ENCODE measurements at places on chromosomes 7 and 10.

DNA sequence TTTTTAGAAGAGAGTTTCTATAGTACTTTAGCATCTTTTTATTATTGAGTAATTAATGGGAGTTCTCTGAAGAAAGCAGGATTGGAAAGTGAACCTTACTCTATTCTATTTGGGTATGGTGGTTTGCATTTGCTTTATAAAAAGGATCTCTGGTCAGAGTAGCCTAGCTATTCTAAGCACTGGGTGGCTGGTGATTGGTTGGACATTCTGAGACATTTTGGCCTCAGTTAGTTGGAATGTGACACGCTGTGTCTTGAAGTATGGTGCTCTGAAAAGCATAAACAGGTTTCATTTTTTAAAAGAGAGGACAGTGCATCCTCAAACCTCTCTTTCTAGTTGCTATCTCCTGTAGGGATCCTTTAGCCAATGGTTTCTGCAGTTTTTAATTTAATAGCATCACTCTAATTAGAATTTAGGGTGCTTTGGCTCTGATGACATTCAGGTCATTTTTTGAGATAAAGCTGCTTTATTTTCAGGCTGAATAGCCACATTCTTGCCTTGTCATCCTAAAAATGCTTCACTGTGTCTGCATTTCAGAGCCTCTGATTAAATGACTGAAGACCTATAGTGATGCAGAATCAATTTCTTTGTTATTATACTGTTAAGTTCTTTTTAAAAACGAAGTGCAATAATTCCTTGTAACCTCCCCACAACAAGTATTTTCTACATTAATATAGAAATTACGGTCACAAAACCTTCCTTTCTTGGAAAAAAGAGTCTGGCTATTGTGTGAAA, 20.6 kb downstream of the TMEM178B start:
- DNase-seq = no peak

DNA sequence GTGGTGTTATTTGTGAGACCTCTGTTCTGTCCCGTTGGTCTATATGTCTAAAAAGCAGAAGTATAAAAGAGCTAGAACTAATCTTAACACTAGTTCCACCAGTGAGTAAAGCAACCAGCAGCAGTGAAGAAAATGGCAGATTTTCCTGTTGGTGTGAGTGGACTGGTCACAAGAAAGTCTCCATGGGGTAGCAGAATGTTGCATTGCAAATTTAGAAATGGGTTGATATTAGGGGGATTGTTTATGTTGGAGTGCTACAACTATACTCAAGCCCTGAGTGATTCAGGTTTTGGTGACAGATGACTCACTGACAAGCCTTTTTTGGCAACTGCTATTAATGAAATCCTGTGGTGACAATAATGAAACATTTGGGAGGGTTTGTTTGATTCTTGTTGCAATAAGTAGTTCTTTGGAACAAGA, 5.6 kb downstream of the AVL9 start:
- no peak for DNase-seq

DNA sequence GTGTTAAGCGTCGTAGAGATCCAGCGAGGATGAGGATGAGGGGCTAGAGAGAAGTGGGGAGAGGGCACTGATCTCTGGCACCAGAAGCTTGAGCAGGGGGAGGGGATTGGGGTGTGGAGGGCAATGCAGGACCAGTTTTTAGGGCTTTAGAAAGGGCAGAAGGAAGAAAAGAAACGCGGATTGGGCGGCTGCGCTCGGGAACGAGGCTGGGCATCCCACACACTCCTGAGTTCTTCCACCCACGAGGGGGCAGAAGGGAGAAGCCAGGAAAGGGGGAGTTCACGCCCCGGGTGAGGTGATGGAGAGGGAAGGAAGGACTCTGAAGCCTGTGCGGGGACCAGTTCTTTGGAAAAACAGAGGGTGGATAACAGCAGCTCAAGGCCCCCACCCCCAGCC, 6.1 kb upstream of the VGF start:
- DNase-seq = no peak

GRCh38 chr7:66950763-66951162, 29.7 kb downstream of the TMEM248 start:
- no peak for DNase-seq

DNA sequence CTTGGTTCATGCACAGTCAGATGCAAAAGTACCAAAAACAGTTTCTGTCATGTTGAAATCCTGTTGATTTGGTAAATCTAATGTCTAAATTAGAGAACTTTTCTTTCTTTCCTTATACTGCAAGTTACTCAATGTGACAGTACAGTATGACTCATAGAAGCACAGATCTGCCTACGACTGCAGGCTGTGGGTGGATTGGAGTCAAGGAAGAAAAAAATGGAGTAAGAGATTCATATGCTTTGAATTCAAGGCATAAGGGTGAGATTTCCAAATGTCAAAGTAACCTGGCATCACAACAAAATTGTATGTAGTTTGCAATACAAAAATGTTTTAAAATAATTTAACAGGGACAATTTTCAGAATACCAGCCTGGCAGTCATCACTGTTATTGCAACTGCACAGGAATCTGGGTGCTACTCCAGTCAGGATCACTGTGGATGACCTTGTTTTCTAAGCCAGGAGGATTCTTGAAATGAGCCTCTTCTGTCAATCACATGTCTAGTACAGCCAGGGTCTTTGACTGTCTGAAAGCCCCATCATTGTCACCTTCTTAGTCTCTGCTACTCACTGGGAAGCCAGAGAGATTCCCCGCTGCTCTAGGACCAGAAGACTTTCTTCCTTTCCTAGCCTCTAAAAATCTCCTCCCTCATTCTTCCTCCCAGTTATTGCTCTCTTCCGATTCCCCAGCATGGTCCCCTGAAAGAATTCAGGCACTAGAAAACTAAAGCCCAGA, 83.6 kb downstream of the CD36 start:
- no peak for DNase-seq

DNA sequence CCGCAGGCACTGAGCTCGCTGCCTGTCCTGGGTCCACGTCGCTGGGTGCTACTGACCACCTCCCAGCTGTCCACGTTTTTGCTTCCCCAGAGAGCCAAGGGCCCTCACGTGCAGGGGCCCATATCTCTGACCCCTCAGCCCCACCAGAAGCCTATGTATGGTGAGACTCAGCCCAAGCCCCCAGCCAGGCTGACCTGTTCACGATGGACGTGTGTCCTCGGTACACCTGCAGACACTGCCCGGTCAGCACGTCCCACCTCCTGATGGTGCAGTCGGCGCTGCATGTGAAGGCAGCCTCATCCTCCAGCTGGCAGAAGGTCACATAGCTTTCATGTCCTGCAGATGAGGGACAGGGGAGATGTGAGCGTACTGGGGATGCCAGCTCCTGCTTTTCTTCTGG, 9.9 kb downstream of the WDR86 start:
- no peak for DNase-seq

GRCh38 chr7:132577206-132578049, 1.2 kb upstream of the PLXNA4 start:
- DNase-seq = peak; percentile 46

DNA sequence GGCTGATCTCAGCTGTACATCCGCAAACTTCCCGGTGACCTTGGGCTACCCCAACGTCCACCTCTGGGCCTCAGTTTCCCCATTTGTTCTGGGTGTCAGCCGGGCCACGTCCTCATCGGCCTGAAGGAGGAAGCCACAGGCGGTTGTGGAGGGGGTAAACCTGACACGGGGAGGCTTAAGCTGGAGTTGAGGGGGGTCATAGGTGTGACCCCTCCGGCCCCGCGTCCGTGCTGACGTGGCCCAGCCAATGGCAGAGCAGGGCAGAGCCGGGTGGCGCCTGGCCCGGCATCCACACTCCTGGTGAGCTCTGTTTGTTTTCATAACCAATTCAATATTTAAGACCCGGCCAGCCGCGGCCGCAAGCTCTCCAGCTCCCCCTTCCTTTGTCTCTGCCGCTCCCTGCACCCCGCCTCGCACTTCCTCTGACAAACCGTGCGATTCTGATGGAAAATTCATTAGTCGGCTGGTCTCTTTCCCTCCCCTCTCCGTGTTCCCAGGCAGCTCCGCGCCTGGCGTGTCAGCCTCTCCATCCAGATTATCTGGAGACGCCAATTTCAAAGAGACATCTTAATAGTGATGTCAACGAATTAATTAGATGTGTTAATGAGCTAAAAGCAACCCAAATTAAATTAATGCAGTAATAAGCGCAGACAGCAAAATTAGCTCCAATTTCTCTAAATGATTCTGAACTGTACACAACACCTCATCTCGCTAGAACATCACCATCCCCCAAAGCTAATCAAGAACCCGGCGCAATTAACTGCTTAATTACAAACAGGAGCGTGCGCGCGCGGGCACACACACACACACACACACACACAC, 55.4 kb downstream of the MICALL2 start:
- peak; percentile 32 for DNase-seq

GRCh38 chr7:151138153-151138851, 29.2 kb downstream of the GBX1 start:
- no peak for DNase-seq

- no peak for DNase-seq
Observed at GRCh38 chr10:7161484-7162250, 249.2 kb downstream of the SFMBT2 start.

GRCh38 chr10:26474026-26474425, 35.9 kb downstream of the APBB1IP start:
- DNase-seq = no peak

DNA sequence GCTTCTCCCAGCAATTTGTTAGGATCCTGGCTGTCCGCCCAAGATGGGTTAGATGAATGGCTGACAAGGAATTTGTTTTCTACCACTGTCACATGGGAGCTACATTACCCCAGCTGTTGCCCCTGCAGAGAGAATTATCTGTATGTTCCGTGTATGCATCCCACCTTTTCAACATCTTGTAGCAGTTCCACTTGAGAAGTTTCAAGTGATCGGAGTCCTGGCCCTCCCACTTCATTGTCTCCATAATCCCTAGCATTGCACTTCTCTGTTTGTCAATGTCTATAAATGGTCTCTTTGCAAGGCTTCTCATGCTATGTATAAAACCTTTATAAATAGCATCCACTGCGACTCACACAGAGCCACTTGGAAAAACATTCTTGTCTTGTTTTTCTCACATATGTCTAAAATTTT, 972.5 kb downstream of the CNTNAP2 start:
- no peak for DNase-seq

DNA sequence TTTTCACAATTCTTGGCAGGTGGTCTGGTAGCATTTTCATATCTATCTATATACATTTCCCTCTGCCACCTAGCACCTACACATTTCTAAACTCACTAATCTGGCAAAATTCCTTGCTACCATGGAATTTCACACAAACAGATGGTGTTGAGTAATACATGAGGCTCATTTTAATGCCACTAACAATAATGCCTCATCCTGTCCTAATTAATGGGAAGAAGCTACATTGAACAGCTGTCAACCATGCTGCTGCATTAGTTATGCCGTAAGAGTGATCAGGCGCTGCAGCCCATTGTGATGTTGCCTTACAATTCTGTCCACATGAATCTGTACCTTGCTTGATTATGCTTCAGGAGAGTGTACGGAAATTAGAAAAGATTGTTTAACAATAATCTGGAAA, 23.2 kb downstream of the COL1A2 start:
- no peak for DNase-seq

- DNase-seq = no peak
Observed at GRCh38 chr7:13628239-13629001, 361.0 kb downstream of the ETV1 start.

- DNase-seq = no peak
Observed at GRCh38 chr7:43443381-43443780, 139.5 kb upstream of the STK17A start.

DNA sequence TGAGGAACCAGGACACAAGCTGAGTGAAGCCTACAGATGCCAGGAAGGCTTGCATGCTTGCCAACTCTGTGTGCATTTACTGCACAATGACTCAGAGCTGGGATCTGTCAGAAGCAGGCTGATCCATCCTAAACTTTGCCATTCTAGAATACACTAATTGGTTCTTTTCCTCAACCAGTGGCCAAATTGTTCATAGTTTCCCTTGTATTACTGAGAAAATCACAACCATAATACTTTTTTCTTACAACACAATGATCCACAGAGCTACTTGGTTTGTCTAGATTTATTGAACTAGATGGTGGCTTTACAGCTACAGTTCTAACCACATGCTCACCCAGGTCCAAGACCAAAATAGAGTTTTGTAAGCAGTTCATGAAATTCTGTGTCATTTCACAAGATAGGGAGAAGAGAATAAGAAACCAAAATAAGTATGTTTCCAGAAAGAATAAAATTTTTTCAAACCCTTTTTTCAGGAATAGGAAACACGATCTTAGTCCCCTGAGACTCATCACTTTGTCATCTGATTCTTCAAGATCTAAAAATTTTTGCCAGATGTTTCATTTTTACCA, 21.0 kb upstream of the LRRC17 start:
- DNase-seq = no peak
